ENCODE measurements at places on chromosomes 6 and 20. TPM values are rescaled to one million over a fixed set of nuclear protein-coding genes. Genes with fewer than 3 reads are reported as not detected.

Gene IRF4
- total RNA-seq, result not detected

Gene RIMS1
- 6.7 TPM for total RNA-seq

Gene EYA4
- 33.7 TPM for total RNA-seq

Gene PLCG1
- total RNA-seq, result 29.3 TPM

Gene HSPA1B
- total RNA-seq, result 84.4 TPM

Measured in H4 (cell line).